Fibroblast of gingiva (primary cell): ENCODE measurements at places on chromosomes 2 and 18.
A peak's percentile ranks its signal among the peaks of the same experiment; 100 is the strongest.

- DNase-seq = no peak
Observed at GRCh38 chr2:224927011-224927410, 115.3 kb downstream of the DOCK10 start.

DNA sequence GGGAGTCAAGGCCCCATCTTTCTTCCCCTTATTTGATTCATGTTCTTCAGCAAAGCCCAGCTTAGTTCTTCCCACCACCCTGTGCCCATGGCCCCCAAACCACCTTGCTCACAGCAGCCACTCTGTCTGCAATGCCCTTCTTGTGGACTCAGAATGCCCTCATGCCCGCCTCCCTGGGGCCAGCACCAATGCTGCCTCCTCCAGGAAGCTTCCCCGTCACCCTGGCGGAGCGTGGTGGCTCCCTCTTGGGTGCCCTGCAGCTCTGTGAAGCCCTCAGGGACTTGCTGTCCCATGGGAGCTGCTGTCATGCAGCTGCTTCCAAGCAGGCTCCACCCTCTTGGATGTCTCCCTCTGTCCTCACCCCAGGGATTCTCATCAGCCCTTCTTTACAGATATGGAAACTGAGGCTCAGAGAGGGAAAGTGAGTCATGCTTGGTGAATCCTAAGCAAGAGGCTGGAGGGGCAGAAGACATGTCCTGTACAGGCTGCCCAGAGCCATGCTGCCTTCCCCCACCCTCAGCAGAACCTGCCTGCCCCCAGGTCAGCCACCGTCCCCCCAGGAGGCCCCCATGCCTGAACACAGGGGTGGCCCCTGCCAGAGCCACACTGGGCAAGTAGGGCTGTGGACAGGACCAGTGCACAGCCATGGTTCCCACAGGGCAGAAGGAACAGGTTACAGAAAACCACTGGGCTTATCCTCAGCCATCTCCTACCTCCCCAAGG lies 11.8 kb upstream of the DUSP2 start:
- no peak for DNase-seq

DNA sequence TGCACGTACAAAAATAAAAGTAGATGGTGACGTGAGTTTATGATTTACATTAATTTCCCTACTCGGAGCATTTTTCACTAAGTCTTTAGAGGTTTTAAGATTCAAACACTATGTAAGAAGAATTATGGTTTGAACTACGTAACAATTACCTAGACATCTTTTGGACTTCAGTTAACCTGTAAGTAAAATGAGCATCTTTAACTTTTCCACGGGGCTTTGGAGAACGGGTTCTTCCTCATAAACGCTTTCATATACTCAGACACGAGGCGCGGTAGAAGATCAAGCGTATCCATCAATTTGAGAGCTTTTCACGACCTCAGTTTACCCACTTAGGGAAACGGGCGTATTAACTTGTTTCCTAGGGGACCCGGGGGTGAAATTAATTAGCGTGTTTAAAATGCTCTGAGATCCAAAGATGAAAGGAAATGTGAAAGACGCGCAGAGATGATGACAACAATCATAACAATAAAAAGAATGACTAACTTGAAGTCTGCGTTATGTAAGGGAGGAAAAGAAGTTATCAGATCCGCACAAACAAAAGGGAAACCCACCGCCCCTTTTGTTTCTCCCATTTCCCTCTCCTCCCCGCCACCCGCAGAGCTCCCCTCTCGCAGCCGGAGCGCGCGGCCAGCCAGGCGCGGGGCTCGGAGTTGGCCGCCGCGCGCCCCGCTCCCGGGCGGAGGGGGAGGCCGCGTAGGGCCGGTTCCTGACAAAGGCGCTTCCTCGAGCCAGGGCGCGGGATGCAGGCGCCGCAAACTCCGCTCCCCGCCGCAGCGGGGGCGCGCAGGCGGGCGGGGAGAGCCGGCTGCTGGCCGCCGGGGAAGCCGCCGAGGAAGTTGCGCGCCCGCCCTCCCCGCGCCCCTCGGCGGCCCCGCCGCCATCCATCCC lies 807 bp downstream of the PELI1 start:
- peak; percentile 27 for DNase-seq

GRCh38 chr2:96403481-96403880 lies 67.9 kb downstream of the NCAPH start:
- DNase-seq = no peak

DNA sequence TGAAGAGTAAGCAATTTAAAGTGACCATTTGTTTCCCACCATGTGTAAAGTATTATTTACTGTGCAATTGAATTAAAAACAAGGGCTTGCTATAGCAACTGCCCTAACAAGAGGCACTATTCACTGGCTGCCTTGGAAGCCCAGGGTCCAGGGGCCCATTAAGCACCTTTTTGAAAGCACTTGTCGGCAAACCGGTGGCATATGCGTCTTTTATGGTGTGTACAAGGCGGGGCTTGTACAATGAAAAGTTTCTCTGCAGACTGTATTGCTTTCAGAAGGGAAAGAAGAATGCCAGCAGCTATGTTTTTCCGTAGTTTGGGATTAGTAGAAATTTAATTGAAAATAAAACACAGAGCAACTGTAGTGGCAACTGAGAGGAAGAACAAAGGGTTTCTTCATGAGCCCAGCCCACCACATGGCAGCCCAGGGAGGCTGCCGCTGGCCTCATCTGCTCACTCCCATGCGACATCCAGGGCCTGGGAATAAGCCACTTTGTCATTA lies 279.5 kb upstream of the PARD3B start:
- DNase-seq = no peak

- DNase-seq = no peak
Observed at GRCh38 chr18:58557008-58557435, 71.9 kb downstream of the ALPK2 start.

GRCh38 chr2:85902496-85902895 lies 13.7 kb upstream of the ST3GAL5 start:
- peak; percentile 57 for DNase-seq

GRCh38 chr2:3644891-3645605 lies 13.0 kb upstream of the ALLC start:
- DNase-seq = no peak
